ENCODE measurements at places on chromosomes 6 and 20.

DNA sequence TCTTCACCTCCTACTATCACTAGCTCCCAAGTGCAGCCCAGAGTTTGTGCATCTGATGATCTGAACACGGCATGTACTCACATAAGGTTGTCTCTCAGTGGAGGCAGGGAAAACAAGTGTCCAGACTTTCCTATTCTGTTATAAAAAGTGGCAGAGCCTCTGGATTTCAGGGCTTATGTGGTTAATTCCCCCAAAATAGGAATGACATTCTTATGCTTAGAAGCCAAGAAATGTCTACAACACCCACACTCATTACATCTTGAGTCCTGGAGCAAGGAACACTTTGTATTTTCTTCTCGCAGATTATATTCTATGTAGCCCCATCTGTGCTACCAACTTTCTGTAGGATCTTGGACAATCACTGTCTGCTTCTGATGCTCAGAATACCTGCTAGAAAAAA, 13.5 kb upstream of the SEMG1 start:
- DNase-seq, result no peak

DNA sequence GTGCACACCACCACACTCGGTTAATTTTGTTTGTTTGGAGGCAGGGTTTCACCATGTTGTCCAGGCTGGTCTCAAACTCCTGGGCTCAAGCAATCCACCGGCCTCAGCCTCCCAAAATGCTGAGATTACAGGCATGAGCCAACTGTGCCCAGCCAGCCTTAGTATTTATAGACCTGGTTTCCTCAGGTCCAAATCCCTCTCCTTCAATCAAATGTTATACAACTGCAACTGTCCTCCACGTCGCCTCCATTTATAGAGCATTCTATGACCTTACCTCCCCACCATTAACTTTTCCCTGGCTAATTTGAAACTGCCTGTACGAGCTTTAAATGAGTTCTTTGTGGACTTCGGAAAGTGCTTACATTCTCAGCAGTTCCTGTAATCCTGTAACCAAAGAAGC, 39.3 kb upstream of the IPCEF1 start:
- no peak for DNase-seq

DNA sequence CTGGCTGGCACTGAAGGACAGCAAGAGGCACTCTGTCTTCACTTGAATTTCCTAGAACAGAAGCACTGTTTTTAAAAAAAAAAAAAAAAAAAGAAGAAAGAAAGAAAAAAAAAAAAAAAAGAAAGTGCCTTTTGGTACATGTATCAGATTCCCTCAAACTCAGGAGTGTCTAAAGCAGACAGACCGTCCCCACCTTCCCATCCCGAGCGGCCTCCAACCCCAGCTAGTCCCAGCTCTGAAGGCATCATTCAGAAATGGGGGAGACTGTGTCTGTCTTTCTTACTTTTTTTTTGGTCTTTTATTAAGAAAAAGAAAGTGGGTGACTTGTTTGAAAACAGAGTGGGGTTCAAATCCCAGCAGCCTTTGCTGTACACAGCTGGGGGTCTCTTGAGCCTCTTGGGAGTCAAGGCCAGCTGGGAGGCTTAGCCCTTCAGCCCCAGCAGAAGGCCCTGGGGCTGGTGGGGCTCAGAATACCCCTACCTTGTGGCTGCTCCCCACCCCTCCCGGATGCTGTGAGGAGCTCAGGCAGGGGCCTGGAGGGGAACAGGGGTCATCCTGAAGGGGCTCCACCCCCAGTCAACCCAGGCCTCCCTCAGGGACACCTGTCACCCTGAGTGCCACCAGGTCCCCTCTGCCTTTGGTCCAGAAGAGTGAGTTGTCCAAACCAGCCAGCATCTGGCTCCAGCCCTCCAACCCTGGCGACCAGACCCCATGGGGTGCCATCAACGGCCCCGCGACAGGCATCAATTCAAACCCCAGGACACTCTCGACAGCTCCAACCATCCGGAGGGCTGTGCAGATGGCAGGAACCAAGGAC, 128.3 kb downstream of the TAF4 start:
- no peak for DNase-seq

GRCh38 chr6:136382676-136383252, 93.1 kb upstream of the BCLAF1 start:
- DNase-seq, result no peak
